EL (cell line): ENCODE measurements at places on chromosomes 3 and 15.

DNA sequence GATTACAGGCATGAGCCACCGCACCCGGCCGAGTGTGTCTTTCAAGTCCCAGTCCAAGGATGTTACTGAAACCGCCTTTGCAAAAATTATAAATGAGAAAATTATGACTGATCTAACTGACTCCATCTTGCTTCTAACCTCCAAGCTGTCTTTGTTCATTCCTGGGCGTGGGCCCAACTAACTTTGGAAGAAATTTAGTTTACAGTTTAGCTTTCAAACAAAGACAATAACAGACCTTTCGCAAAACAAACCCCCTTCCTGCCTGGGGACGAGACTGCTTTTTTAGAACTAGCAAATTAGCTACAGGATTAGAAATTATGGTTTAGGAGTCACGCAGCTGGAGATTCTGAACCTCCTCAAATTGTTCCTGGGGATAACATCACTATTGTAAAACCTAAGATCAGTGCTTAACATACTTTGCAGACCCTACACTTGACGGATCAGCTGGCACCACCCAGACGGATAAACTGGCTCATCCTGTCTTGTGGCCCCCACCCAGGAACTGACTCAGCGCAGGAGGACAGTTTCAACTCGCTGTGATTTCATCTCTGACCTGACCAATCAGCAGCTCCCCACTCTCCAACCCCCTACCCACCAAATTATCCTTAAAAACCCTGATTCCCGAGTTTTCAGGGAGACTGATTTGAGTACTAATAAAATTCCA is 23.8 kb downstream of the NANOGP8 start:
- DNase-seq, result no peak

DNA sequence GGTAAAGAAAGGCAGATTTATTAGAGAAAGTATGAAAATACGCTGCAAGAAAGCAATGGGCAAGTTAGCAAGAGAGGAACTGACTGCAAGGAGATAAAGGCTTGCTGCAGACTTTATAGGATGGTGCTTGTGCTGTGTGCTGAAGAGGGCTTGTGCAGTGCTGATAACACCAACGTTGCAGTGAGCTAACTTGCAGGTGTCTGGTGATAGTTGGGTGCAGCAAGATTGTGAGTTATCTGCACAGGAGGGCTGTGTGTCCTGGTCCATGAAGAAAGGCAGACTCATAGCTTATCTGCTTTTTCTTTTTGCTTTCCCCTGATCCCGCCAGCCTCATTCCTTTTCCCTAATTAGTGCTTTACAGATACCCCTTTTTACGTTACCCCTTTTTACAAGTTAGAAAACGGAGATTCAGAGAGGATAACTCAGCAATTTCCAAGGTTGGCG is 58.0 kb upstream of the ZNF148 start:
- no peak for DNase-seq

- peak; percentile 41 for DNase-seq
These were observed 124.5 kb downstream of the SUCLG2 start for GRCh38 chr3:67529915-67530314.

- no peak for DNase-seq
These were observed 835.3 kb upstream of the CFAP20DC start for GRCh38 chr3:59885101-59885500.

GRCh38 chr3:62521464-62522105 is 148.2 kb upstream of the FEZF2 start:
- DNase-seq, result no peak

DNA sequence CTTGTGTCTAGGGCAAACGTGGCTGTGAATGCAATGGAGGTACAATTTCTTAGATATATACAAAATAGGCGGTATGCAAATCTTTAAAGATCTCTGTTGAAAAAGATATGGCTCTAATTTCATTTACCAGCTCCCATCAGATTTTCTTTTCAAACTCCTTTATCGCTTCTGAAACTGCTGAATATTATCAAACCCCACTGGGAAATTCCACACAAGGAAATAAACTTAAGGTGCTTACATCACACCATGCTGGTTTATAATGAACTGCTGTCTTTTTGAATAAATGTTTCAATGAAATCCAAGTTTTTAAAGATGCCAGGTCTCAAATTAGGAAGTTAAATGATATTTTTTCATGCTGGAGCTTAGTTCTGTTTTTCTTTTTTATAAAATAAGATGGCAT is 102.5 kb upstream of the ICE2 start:
- DNase-seq, result no peak

- DNase-seq, result peak; percentile 84
These were observed 687.0 kb upstream of the NECTIN3 start for GRCh38 chr3:110384601-110385000.

DNA sequence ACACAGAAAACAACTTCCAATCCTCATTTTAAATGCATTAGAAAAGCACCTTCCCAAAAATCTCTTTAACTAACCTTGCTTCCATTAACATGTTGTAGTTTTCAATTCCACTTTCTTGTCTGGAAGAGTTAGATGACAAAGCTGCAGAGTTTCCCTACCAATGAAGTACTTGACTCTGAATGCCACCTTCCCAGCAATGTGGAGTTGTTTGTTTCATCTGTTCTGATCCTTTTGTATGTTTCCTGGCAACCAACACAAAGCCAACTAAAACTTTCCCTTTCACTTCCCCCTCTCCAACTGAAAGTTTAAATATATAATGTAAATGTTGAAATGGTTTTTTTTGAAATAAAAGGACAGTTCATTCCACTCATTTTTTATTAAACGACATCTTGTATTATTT is at the start of gene WDR49:
TSS of gene WDR49 (minus strand) at position 183 of the 400 bp plus-strand sequence. CDS start 517 bp downstream, outside the sequence.
- no peak for DNase-seq

- DNase-seq, result no peak
These were observed 113.7 kb upstream of the SMAD3 start for GRCh38 chr15:66951531-66952320.

- DNase-seq, result no peak
These were observed 17.5 kb upstream of the CORO2B start for GRCh38 chr15:68561171-68561900.

DNA sequence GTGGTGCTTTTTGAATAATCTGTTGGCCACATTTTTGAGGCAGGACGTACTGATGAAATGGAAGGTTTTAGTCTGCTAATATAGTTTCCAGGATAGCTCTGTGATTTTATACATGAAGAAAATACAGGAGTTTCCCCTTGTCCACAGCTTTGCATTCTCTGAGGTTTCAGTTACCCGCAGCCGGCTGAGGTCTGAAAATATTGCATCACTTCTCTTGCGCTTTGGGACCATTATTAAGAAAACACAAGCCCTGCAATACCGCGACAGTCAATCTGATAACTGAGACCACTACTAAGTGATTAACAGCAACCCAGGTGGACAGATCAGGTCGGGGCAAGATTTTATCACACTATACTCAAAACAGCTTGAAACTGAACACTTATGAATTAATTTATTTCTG is 33.0 kb downstream of the BLM start:
- DNase-seq, result no peak

DNA sequence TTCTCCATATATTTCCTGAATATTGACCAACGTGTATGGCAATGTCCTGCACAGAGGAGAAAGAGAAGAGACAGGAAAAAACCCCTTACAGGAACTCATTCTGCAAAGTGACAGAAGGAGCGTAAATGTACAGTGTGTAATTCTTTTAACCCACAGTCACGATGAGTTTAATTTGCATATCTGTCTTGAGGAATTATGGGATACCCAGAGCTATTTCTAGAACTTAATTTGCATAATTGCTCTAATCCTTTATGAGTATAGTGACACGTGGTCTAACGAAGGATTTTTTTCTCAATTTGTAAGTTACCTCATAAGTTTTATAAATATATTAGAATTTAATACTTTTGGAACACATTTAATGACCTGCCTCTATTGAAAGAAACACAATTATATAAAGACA is 9.8 kb downstream of the GPR27 start:
- no peak for DNase-seq

GRCh38 chr3:184694133-184694665 is 17.7 kb downstream of the MAGEF1 start:
- no peak for DNase-seq

- peak; percentile 18 for DNase-seq
These were observed 530.8 kb downstream of the SHQ1 start for GRCh38 chr3:72317491-72317890.

DNA sequence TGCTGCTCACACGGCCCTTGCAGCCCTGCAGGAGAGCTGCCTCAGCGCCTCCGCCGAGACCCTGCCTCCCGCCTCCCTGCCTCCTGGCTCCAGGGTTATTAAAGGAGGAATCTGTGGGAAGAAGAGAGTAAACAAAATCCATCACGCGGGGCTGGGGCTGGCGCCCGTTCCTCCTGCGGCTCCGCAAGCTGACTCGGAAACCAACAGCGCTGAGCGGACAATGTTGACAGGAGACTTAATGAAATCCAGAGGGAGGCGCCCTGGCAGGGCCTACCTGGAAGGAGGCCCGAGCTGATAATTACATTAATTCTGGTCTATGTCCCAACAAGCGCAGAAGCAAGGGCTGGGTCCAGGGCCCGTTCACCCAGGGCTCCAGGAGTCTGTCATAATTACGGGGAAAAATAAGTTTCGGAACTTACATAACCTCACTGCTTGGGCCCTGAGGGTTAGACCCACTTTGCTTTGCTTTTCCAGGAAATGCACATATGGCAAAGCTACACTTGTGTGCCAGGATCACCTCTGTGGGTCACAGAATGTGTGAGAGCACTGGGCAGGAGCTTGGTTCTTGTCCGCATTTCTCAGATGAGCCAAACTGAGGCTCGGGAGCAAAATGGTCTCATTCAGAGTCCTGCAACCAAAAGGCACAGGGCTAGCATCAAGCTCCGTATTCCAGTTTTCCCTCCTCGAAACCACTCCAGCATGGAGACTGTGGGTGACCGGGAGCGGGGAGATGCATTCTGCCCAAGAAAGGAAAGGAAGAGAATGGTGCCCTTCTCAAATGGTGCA is 43.8 kb upstream of the SLC6A6 start:
- no peak for DNase-seq

DNA sequence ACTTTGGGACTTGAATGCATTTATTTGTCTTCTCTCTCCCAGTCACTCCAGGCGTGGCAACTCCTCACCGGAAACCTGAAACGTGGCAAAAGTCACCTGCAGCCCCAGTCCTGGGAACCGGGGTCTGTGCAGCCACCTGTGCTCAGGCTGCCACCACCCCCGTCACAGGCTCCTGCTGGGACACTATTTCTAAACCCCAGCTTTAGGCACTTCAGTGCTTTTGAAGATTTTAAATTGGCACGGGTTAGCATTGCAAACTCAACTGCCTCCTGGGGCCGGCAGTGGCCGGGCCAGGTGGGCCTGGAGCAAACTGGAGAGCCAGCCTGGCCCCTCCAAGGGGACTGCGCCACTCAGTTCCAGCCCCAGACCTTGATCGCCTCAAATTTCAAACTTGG is 146.7 kb upstream of the IQSEC1 start:
- DNase-seq, result no peak

DNA sequence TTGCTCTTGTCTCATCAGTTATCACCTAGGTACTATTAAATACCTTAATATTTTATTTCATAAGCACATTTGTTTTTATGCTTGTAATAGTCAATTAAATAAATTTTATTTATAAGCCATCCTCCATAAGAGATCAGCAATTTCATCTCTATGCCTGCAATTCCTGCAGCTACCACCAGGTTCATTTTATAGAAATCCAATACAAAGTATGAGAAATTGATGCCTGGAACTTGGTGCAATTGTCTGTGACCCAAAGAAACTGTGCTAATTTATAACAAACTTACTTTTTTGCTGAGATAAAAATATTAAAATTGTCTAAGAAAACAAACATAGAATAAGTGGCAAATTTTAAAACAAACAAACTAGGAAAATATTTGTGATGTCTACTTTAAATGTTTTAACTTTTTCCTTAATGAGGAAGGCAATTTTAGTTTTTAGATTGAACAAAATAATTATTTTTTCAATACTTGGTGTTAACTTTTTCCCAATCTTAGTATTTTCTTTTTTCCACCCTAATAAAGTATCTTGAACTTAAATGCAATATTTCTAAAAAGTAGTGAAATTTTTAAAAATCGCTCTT is 1026.6 kb downstream of the ROBO1 start:
- no peak for DNase-seq

DNA sequence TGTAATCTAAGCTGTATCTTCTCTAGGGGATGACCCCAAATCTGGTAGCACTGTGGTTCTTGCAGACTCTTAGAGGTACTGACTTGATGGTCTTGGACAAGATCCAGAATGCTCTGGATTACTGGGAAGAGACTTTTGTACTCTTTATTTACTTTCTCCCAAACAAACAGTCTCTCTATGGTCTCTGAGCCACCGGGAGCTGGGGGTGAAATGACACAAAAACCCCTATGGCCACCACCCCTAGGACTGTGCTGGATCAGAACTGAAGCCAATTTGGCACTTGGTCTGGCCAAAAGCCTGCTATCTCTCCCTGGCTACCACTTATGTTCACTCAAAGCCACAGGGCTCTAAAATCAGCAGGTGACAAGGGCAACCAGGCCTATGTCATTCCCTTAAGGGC is 50.2 kb upstream of the SI start:
- DNase-seq, result no peak

- DNase-seq, result peak; percentile 80
These were observed 4.0 kb downstream of the GCSAM start for GRCh38 chr3:112128843-112129727.

- DNase-seq, result no peak
These were observed 8.1 kb downstream of the SLC33A1 start for GRCh38 chr3:155846119-155846518.

DNA sequence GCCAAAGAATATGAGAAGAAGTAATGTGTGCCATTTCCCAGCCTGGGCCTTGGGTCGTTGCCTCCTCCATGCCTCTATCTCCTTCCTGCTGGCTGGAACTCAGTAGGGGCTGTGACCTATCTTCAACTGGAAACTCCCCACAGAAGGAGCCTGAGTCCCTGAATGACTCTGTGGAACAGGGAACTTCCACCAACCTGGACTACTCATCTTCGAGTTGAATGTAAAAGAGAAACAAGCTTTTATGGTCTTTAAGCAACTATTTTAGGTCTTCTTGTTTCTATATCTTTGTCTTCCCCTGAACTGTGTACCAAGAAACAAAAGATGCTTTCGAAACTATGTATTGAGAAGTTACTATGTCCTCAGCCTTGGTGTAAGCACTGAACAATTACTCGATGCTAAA is 355.3 kb upstream of the NR2F2 start:
- DNase-seq, result no peak

DNA sequence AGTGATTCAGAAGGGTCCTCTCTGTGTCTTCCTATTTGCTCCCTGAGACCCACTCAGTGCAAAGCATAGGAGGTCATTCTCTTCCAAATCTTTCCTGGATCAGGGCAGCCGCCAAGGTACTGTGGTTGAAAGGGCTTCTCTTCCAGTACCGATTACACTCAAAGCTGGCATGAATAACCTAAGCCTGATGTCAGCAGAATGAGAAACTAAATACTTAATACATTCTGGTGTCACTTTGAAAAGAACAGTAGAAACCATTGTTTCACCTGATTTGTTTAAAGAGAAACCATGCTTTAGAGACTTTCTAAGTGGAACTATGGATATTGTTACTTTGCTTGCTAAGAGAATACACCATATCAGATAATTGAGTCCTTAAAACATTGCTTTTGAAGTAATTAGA is 50.2 kb downstream of the PDHB start:
- DNase-seq, result peak; percentile 37

DNA sequence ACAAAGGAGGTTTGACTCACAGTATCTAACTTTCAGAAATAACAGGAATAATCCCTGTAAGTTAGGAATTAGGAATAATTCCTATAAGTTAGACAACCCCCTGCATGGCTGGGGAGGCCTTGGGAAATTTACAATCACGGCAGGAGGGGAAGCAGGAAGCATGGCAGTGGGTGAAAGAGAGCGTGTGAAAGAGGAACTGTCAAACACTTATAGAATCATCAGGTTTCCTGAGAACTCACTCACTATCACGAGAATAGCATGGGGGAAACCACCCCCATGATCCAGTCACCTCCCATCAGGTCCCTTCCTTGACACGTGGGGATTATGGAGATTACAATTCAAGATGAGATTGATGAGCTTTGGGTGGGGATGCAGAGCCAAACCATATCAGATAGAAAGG is 385.5 kb downstream of the IL20RB start:
- DNase-seq, result no peak
